ENCODE measurements at places on chromosomes 1 and 21.

DNA sequence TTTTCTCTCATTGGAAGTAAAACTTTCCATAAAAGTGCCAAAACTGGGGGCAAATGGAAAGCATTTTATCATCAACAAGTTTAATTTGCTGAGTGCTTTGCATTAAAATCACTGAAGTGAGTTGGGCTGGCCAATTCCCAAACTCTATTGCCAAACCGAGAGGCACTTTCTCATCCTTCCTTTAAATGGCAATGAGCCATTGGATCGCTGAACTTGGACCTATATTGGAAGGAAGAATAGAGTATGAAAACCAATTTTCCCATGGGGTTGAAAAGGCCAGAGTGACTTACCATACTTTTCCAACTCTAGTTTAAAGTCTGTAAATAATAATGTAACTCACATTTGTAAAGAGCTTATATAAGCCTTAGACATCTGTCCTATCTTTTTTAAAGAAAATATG lies 189.1 kb upstream of the C1orf87 start:
- no peak for DNase-seq

GRCh38 chr1:184426278-184426674 lies 39.4 kb downstream of the C1orf21 start:
- no peak for DNase-seq

DNA sequence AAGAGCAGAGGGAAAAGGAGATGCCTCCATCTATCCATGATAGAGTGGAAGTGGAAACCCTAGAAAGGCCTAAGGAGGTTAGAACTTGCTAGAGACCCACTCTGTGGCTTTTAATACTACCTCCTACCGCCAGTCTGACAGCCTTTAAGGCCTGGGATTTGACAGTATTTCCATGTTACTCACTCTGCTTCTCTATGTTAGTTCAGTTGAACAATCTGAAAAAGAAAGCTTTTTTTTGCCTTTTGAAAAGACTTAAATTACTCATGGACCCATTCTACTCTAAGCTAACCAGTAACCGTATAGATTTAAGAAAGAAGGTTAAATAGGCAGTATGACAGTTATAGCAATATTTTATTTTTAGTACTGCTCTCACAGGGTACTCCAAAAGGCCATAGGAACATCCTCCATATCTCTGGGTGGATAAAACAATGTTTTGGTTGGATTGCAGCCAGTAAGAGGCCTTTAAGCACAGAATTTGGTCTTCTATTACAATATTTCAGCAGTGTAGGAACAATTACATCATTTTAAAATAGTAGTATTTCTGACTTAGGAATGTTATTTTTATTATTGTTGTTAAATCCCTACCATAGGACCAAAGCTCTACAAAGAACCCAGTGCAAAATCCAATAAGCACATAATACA lies 15.9 kb upstream of the GPR25 start:
- DNase-seq: no peak

GRCh38 chr1:239982762-239983161 lies 108.9 kb upstream of the FMN2 start:
- DNase-seq: no peak

GRCh38 chr1:168609741-168610510 lies 33.5 kb downstream of the XCL1 start:
- DNase-seq: no peak

DNA sequence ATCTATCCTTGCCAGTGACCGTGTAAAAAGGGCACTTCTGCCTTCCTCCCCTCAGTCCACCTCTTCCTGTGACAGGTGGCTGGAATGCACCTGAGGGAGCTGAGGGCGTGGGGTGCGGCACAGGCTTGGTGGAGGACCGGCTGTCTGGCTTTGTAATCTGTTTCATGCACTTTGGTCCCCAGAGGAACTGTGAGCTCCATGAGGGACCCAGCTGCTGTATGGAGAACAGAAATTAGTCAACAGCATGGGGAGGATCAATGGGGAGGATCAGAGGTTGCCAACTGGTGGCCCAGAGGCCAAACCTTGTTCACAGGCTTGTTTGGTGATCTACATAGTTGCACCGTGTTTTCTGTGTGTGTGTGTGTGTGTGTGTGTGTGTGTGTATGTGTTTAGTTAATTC lies 19.0 kb upstream of the LUZP1 start:
- DNase-seq: no peak

DNA sequence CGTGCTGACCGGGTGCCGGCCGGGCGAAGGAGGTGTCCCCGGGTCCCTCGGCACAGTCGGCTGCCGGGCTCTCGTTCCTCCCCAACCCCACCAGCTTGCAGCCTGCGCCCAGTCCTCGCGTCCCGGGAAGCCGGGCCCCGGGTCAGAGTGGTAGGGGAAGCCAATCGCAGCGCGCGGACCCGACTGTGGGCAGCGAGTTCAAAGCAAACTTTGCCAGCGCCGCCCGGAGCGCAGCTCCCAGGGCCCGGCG lies 328 bp downstream of the MYCL start:
- no peak for DNase-seq

- DNase-seq: no peak
Measured at GRCh38 chr1:10901091-10901890, 104.8 kb upstream of the CASZ1 start.

GRCh38 chr1:12565094-12565965 lies 52.7 kb downstream of the DHRS3 start:
- no peak for DNase-seq

- no peak for DNase-seq
Measured at GRCh38 chr1:19792237-19793002, 7.3 kb downstream of the TMCO4 start.

- no peak for DNase-seq
Measured at GRCh38 chr1:187310038-187310631, 481.4 kb downstream of the PLA2G4A start.

DNA sequence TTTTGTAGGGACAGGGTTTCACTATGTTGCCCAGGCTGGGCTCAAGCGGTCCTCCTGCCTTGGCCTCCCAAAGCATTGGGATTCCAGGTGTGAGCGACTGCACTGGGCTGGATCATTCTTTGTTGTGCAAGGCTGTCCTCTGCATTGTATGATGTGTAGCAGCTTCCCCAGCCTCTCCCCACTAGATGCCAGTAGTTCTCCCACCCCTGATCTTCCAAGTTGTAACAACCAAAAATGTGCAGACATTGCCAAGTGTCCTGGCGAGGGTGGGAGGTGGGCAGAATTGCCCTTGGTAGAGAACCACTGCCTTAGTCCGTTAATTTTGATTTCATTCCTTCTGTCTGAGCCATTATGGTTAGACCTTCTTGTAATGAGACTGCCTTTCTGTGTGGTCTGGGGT lies 7.2 kb downstream of the GALNT2 start:
- peak; percentile 43 for DNase-seq

GRCh38 chr1:19229828-19230325 lies 19.8 kb upstream of the UBR4 start:
- DNase-seq: no peak

- DNase-seq: no peak
Measured at GRCh38 chr1:100683448-100684349, 35.8 kb upstream of the VCAM1 start.

GRCh38 chr1:35883635-35884101 lies 659 bp downstream of the AGO1 start:
- peak; percentile 57 for DNase-seq

DNA sequence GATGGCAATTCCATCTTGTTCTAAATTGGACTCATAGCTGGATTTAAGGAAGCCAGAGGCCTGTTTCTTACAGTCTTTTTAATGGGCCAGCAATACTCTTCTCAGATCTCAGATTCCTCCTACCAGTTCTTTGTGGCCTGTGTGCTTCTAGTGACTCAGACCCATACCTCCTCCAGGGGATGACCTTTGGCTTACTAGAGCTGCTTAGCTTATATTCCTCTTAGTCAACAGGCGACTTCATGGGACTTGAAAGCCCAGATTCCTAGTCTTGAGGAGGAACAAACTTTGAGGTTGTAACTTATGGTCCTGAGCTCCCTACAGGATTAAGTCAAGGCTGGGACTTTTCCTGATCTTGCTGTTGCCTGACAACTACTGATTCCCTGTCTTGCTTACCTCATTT lies 12.4 kb upstream of the PAPPA2 start:
- no peak for DNase-seq

DNA sequence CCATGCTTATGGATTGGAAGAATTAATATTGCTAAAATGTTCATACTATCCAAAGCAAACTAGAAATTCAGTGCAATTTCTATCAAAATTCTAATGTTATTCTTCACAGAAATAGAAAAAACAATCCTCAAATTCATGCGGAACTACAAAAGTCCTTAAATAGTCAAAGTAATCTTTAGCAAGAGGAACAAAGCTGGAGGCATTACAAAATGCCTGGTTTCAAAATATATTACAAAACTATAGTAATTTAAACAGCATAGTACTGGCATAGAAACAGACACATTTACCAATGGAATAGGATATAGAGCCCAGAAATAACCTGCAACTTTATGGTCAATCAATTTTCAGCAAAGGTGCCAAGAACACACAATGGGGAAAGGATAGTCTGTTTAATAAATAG lies 3.8 kb downstream of the CTSS start:
- no peak for DNase-seq

DNA sequence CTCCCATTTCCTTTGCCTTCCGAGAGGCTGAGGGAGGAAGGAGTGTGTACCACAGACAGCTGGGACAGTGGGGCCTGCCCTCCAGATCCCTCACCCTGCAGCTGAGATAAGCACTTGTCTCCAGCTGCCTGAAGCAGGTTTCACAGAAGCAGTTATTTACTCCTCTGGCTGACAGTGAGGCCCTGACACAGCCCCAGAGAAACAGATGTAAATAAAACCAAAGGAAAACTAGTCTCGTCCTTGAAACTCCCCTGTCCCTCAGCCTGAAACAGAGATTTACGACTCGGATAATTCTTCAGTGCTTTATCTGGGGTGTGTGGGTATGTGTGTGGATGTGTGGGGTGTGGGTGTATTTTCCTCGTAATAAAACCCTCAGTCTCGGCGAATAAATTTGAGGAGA lies 181.1 kb downstream of the IGSF21 start:
- DNase-seq: no peak

DNA sequence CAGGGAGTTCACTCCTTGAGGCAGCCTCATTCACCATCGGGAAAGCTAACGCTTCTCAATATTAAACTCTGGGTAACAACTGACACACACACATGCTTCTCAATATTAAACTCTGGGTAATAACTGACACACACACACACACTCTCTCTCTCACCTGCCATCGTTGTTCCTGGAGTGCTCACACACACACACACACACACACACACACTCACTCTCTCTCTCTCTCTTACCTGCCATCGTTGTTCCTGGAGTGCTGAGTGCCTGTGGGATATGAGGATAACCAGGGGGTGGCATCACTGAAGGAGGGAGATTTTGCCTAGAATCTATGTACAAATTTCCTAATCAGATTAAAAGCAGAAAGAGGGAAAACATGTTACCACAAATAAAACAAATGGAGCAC lies 17.1 kb upstream of the GUCA2A start:
- no peak for DNase-seq

DNA sequence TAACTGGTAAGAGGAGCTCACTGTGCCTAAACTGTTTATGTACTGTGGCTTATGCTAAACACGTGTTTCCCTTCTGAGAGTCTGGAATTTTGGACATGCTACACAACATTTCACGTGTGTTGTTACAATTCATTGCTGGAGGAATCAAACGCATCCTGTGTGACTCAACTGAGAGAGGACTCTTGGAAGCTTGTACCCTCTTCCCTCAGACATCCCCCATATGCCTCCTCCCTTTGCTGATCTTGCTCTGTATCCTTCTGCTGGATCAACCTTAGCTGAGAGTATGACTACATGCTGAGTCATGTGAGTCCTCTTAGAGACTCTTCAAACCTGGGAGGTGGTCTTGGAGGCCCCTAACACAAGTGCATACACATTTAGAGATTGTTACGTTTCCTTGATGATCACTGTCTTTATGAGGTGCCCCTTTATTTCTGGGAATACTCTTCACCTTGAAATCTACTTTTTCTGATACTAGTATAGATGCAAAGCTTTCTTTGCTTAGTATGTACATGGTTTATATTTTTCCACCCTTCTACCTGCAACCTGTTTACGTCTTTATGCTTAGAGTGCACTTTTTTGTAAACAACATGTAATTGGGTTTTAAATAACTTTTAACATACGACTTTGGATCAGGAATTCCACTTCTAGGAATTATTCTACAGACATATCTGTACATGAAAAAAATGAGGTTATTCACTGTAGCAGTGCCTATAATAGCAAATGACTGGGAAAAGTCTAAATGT lies 8.7 kb downstream of the NPHP4 start:
- DNase-seq: no peak

GRCh38 chr21:16192902-16193301 lies 463.1 kb downstream of the USP25 start:
- peak; percentile 39 for DNase-seq
